Hematopoietic multipotent progenitor cell treated with erythropoietin and hydrocortisone succinate and interleukin-3 and kit ligand, for 8 days (in vitro differentiated cells): ENCODE measurements at places on chromosomes 2 and 18.

DNA sequence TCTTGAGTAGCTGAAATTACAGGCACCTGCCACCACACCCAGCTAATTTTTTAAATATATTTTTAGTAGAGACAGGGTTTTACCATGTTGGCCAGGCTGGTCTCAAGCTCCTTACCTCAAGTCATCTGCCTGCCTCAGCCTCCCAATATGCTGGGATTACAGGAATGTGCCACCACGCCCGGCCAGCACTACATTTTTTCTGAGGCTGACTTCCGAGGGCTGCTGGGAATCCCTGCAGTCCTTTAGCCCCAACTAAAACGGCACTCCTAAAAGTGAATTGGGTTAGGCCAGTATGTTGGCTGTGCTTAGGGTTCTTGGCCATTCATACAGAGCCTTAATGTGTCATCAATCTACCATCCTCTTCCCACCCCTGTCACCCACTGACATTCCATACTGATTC is 375.4 kb downstream of the DCC start:
- DNase-seq: no peak

GRCh38 chr2:121203591-121204249 is 81.3 kb downstream of the TFCP2L1 start:
- DNase-seq: no peak

GRCh38 chr2:241324775-241325174 is 9.1 kb downstream of the SEPTIN2 start:
- peak; percentile 67 for DNase-seq

DNA sequence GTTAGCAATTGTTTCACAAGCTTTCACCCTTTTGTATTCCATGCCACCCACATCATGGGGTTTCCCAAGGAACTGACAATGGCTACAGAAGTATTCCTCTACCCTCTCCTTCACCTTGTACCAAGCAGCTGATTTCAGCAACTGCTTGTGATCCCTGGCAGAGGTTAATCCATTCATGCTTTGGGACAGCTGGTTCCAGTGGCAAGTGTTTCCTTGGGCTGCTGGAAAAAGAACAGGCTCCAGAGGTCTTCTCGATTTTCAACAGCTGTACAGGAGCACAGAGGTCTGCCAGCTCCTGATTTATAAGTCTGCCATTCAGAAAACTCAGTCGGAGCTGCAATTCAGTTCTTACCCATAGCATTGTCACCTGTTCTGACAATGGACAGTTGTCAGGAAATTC is 239.2 kb upstream of the CWC22 start:
- no peak for DNase-seq

- no peak for DNase-seq
Observed at GRCh38 chr2:129504646-129505045, 474.8 kb upstream of the RAB6C start.

DNA sequence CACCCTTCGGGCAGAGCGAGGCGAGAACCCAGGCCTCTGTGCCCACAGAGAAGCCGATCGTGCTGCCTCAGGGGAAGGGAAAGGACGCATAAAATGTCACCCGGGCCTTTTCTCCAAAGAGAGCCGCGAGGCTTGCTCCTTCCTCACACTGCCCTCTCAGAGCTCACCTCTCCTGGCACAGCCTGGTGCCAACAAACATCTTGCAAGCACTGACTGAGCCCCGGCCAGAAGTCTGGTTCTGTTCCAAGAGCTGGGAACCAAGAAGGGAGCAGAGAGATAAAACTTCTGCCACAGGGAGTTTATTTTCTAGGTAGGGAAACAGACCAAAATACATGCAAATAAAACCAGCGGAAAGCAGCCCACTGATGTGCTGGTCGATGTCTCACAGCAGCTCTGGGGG is 13.6 kb upstream of the ADI1 start:
- no peak for DNase-seq

- peak; percentile 17 for DNase-seq
Observed at GRCh38 chr2:96147593-96148201, 2.5 kb upstream of the DUSP2 start.

DNA sequence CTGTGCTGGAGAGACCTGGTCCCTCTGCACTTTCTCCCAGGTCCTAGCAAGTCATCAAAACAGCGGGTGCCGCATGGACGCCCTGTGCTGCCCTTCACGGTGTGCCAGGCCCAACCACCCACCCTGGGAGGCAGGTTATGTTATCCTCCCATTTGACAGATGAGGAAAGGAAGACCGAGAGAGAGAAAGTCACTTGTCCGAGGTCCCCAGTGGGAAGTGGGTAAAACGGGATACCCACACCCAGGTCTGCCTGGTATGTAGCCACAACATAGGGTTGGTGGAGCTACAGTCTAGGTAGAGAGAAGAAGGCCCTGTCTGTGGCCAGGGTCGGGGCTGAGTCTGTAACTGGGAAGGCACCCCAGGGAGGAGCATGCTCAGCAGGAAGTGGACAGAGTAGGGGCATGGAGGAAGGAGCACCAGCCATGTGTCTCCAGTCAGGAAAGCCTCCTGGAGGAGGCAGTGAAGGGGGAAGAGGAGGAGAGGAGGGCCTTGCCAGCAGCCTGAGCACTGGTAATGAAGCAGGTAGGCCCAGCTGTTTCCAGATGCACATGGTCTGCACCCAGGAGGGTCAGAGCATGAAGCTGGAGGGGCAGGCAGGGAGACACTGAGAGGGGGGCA is 98.4 kb downstream of the ZFP36L2 start:
- DNase-seq: no peak

DNA sequence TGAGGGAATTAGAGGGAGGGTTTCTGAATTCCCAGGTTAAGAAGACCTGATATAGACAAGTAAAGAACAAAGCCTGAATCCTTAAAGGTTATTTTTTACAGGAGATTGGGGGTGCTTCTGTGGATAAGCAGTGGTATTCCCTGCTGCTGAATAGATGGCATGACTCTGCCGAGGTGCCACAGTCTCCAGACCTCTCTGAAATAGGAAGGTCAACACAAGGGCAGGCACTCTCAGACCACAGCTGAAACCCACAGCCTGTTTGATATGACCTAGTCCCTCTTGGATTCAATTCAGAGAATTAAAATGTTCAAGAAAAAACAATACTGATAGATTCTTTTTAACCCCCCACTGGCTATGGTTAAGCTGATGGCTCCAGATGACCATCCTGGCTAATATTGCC is 259.3 kb downstream of the PTGR3 start:
- DNase-seq: no peak

DNA sequence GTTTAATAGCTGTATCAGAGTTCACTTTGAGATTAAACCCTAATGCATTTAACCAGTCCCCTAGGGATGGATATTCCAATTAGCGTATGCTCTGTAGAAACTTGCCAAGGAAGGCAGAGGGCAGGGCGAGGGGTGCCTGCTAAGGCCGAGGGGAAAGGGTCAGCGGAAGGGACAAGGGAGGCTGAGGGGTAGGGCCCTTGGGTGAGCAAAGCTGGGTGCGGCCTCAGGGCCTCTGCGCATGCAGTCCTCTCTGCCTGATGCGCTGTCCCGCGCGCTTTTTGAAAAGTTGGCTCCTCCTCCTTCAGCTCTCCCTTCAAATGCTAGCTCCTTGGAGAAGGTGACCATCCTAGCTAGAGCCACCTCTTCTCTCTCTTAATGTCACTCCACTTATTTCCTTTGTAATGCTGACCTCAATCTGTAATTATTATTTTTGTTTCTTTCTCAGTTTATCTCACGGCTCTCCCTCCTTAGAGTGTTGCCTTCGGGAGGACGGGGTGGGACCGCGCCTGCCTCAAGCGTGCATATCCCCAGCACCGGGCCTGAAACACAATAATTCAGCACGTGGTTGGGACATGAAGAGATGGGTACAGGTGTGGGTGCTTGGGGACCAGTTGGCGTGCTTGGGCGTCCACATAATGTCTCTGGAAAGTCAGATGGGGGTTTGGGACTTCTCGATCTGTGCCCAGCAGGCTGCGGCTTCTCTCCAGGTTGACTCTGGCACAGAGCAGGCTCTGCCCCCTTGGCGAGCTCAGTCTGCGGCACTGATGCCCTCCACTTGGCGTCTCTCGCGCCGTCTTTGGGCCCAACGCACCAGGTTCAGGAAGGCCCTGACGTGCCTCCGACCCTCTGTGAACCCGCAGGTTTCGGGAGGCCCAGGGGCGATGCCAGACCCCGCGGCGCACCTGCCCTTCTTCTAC is 10.0 kb downstream of the ZAP70 start:
- DNase-seq: no peak

GRCh38 chr2:152051436-152051835 is 47.4 kb downstream of the CACNB4 start:
- no peak for DNase-seq

DNA sequence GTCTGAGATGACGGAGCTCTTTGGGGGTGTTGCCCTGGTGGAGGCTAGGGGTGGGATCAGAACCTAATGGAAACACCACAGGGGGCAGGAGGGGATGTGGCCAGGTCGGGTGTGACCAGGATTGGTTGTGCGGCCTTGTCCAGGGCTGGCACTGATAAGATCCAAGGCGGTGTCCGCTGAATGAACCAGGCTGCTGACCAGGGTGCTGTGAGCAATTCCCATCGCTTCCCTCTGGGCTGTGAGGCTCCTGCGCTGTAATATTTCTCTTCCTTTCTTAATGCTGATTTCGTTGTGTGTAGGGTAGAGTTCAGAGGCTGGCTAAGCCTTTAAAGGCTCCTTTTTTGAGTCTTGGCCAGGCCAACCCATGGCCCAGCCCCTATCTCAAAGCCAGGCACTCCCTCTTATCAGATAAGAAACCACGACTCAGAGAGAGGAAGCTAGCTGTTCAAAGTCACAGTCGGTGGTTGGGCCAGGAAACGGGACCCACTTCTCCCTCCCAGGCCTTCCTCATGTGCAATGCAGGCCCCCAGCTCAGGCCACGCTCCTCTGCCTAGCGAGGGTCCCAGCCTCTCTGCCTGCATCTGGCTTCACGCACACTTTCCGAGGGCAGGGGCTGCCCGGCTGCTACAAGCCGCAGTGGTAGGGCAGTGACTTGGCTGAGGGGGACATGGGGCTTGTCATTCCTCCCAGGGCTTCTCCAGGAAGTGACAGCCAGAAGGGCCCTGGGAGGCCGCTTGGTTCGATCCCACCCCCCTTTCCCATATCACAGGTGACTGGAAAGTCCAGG is 26.0 kb upstream of the FOSL2 start:
- DNase-seq: peak; percentile 96

- DNase-seq: no peak
Observed at GRCh38 chr2:240707043-240707756, 15.5 kb downstream of the AQP12A start.

DNA sequence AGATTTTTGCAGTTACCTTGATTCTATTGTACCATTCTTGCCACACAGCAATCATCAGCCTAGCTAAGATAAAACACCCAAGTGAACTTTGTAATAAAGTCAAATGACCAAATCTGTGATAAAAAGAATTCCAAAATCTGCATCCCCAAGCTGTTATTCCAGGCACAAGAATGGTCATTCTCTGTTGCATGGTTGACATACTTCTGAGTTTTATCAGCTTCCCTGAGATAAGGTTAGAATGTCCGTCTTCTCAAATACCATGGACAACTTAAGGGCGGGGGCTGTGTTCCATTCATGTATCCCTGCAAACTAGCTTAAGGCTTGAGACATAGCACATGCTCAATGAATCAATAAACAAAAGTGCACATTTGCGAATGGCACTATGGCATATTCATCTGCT is 8.1 kb upstream of the BMP10 start:
- DNase-seq: no peak
